Stimulated activated CD8-positive, alpha-beta memory T cell treated with anti-CD3 and anti-CD28 coated beads, Interleukin-4, amount 100 ng/mL, for 1 hour (primary cell): ENCODE measurements at places on chromosomes 11 and 22.

GRCh38 chr22:43217285-43218030 is 30.5 kb upstream of the TTLL12 start:
- no peak for DNase-seq

- DNase-seq, result no peak
Measured at GRCh38 chr11:120956710-120957495, 67.0 kb upstream of the TBCEL start.

GRCh38 chr11:119120639-119121007 is 757 bp upstream of the HINFP start:
- DNase-seq, result no peak

DNA sequence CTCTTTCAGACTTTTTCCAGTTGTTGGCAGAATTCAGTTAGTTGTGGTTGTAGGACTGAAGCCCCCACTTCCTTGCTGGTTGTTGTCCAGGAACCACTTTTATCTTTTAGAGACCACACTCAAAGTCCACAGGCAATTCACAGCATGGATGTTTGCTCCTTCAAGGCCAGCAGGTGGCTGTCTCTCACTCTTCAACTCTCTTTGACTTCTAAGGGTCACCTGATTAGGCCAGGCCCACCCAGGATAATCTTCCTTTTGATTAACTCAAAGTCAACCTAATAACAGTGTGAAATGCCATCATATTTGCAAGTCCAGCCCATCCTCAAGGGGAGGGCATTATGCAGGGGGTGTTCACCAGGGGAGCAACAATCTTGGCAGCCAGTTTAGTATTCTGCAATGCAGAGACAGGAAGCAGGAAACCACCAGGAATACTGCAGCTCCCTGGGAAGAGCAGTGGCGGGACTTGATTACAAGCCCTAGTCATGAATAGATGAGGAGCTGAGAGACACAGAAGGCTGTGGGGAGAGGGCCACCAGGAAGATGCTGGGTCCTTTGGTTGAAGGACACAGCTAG is 52.4 kb downstream of the LRRC74B start:
- DNase-seq, result no peak

GRCh38 chr11:58923300-58923788 is 15.9 kb upstream of the GLYATL1 start:
- DNase-seq, result no peak

GRCh38 chr11:74272276-74272675 is 39.2 kb downstream of the P4HA3 start:
- DNase-seq, result no peak

DNA sequence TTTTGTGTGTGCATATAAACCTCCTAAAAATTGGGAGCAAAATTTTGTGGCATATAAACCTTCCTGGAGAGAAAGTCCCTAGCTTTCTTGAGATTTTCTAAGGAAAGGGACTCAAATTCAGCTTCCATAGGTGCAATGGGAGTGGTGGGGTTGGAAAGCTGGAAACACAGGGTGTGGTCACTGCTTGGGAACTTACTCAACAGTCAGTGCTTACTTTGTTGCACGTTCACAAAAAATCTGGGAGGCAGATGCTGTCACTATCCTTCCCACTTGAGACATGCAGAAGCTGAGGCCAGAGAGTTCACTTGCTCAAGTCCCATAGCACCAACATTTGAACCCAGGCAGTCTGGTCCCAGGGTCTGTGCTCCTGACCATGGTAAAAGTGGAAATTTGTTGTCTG is 3.9 kb upstream of the CATSPERZ start:
- no peak for DNase-seq

DNA sequence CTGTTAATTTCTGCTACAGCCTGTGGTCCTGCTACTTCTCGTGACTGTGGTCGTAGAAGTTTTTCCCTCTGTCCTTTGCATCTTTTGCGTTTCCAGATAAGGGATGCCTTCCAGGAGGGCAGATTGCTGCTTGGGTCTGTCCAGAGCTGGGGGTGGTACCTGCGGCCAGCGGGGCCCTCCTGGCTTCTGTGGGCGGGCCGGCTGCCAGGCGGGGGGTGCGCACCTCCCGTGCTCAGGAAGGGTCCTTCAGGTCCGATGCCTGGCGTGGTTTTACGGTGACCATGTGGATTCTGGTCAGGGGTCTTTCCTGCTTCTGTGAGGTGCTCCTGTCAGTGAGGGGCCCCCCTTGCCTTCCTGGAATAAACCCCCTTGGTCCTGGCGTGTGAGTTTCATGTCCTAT is 84.8 kb downstream of the KCNQ1 start:
- DNase-seq, result no peak

DNA sequence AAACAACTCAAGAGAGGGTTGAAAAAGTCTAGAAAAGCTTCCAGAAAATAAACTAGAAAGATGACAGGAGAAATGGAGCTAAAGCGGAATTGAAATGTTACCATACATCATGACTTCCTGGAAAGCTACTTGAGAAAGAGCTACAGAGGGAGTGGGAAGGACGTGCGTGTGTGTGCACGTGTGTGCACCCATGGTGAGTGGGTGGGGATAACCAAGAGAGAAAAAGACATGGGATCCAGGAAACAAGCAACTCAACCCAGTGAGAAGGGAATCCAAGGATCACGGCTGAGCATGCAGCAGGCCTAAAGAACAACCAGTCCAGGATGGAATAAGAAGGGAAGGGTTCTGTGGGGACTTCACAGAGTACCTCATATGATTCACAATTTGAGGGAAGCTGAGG is 21.6 kb downstream of the APOL1 start:
- no peak for DNase-seq

DNA sequence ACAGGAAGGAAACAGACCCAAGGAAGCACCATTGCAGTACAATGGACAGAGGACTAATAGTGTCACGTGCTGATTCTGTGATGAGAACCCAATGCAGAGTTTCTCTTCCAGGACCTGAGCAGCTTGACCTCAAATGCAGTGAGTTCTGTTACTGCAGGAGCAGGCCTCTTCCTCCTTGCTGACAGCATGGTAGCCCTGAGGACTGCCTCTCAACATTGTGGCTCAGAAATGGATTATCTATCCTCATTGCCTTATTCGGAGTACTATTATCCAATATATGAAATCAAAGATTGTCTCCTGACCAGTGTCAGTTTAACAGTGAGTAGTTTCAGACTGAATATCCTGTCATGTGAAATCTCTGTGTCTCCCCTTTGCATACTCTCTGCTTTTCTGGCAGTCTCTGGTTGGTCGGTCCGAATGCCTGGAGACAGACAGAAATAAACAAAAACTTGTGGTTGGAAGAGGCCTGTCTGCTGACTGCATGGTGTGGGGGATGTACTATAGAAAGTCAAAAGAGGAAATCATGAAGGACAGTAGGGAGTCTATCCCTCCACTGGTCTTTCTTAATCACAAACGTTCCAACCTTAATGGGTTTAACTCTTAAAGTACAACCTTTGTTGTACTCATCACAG is 6.9 kb upstream of the MS4A14 start:
- no peak for DNase-seq

- DNase-seq, result no peak
Measured at GRCh38 chr11:7520011-7520942, 6.5 kb downstream of the PPFIBP2 start.

DNA sequence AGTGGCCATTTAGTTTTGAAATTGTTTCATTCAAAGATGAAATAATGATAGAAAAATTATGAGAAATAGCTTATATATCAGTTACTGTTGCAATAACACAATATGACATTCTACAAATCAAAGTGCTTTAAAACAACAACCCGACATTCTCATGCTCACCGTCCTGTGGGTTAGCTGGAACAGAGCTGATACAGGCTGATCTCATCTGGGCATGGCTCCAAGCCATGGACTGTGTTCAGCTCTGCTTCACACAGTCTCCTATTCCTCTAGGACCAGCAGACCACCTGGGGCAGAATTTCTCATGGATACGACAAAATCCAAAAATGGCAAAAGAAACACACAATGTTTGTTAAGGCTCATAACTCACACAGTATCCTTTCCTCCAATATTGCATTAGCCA is 178.6 kb downstream of the CNTN5 start:
- DNase-seq, result no peak

DNA sequence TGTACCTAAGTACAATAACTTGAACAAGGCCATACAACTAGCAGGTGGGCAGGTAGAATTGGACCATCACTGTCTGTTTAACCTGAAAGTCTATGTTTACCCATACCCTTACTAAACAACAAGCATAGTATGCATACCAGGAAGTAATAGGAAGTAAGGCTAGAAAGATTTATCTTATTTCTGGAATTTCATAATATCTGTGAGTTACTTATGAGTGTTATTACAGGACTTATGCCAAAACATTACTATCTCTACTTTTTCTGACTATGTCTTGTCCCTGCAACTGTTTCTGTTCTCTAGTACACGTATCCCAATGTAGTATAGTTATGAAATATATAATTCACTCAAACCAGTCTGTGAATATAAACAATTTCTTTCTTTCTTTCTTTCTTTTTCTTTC is 1400.8 kb upstream of the TENM4 start:
- no peak for DNase-seq

- DNase-seq, result no peak
Measured at GRCh38 chr11:35046681-35047080, 92.3 kb upstream of the CD44 start.

DNA sequence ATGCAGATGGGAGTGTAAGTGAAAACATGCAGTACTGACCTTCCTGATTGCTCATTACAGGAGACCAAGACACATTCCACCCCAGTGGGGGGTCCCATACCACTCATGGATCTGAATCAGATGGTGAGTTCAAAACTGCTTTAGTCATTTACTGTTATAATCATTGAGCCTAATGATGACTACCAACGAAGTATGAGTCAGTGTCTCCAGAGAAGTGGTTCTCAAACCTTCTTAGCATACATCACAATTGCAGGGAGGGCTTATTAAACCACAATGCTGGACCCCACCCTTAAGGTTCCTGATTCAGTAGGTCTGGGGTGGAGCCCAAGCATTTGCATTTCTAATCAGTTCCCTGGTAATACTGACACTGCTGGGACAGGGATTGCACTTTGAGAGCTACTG is 75.8 kb downstream of the CD44 start:
- no peak for DNase-seq

GRCh38 chr11:11441516-11441915 is 88.5 kb upstream of the CSNK2A3 start:
- no peak for DNase-seq

- DNase-seq, result no peak
Measured at GRCh38 chr11:24760681-24761080, 263.8 kb downstream of the LUZP2 start.

DNA sequence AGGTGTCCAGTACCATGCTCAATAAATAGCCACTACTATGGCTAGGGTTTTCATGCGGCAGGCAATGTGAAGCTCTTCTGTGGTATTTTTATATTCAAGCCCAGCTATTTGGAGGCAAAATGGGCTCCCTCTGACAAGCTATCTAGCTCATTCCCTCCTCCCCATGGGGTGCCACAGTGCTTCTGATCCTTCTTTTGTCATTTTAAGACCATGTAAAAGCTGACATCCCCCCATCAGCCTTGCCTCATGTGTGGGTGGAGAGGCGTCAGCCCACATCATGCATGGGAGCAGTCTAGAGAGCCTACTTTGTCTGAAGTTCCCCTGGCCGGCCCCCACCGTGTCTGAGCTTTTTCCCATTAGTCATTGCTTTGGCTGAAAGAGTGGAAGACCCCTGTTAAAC is 59.8 kb downstream of the NAV2 start:
- no peak for DNase-seq

- no peak for DNase-seq
Measured at GRCh38 chr11:115696563-115696962, 192.3 kb upstream of the CADM1 start.

GRCh38 chr11:8247312-8247711 is 16.4 kb downstream of the LMO1 start:
- no peak for DNase-seq

DNA sequence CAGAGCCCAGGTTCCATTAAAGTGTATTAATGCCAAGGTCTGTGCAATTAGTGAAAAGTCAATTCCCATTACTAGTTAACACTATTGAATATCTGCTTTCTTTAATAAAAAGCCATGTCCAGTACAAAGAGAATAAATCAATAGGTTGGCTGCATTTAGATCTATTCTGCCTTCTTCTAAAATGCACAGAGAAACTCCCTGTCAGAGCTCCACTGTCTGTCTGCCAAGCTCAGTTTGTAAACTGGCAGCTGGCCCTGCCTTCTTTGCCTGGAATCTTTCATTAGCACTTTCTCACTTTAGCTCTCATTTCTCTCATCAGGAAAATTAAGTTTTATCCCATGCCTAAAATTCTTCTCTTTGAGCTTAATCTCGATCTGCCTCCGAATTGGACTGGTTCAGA is 35.6 kb downstream of the ARL14EP start:
- DNase-seq, result no peak

DNA sequence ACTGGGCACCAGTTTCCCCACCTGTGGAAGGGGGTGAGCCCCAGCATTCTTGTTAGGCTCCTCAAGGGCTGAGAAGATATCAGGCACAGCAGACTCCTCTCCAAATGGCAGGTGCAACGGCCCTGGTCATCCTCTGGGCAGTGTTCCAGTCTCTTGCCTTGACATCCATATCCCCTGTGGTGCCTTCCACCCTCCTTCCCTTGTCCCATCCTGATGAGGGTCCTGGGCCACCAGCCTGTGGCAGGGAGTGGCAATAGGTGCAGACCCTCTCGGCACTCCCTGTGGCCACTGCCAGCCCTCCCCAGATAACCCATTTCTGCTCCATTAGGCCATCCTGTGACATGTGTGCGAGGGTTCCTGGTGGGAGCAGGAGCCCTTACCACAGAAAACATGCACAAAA is 78.8 kb upstream of the NECTIN1 start:
- DNase-seq, result no peak

- DNase-seq, result no peak
Measured at GRCh38 chr11:116044520-116044919, 540.3 kb upstream of the CADM1 start.

- DNase-seq, result no peak
Measured at GRCh38 chr11:32255841-32256240, 165.0 kb downstream of the RCN1 start.

DNA sequence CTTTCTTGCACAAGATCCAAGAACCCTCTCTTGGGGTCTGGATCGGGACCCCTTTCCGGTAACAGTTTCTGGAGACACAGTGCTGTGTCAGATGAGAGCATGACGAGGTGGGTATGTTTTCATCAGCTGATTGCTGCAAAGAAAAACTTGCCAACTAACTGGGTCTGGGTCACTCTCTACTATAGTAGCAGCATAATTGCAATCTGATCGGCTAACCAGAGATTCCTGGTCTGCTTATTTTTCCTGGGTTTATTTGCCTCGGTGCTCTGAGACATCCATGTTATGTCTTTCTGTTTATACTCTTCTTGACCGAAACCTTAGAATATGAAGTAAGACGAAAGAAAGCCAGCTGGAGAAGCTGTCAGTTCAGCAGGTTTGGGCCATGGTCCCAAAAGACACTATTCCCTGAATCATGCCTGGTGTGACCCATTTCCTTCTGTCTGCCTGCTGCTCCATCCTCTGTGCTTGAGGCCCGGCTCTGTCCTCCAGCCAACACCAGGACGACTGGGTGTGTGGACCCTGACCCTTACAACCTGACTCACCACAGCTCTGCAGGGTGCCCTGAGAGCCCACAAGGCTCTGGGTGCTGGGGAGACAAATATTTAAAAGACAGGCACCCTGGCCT is 24.1 kb upstream of the CLMP start:
- DNase-seq, result no peak
